ENCODE measurements at places on chromosomes 12 and 14.

DNA sequence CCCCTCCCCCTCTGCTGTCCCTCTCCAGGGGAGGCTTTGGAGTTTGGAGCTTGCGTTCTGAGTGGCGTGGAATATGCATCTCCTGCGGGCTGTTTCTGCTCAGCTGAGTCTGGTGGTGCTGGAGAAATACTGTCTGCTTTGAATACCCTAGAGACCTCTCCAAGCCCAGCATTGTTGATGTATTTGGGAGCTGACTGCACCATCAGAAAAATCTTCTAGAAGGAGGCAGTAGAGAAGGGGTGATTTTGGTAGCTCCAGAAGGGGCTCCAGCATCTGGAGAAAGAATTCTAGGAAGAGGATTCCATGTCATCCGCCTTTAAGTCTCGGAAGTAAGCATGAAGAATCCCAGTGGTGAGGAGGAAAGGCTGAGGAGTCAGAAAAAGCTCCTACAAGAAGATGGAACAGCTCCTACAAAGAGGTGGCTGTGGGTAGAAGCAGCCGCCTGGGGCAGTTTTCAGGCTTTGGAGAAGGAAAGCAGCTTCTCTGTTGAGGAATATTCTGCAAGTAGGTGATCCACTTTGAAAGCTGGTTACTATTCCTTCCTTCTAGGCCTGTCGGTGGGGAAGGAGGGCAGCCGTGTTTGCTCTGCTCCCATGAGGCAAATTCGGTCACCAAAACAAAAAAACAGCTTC lies 9.7 kb downstream of the MLXIP start:
- no peak for DNase-seq

- no peak for DNase-seq
Observed at GRCh38 chr14:101069666-101070362, 166.3 kb upstream of the RTL1 start.

DNA sequence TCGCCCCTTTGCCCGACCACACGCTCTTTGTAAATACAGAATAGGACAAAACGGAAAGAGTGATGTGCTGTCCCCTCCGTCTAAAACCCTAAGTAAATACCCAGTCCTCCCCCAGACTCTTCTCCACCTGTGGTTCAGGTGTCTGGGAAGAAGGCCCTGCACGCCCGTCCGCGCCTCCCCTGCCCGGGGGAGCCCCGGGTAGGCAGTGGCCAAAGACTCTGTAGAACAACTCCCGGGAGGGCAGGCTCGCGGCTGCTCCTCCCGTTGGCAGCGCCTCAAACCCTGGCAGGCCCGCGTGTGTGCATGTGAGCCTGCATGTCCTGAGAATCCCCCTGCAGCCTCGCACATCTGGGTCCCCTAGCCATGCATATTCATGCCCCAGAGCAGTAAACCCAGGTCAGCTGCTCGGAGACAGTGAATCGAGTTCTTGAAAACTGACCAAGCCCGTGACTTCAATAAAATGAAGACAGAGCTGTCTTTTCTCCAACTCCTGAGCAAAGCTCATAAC lies 165.8 kb downstream of the MON2 start:
- no peak for DNase-seq

DNA sequence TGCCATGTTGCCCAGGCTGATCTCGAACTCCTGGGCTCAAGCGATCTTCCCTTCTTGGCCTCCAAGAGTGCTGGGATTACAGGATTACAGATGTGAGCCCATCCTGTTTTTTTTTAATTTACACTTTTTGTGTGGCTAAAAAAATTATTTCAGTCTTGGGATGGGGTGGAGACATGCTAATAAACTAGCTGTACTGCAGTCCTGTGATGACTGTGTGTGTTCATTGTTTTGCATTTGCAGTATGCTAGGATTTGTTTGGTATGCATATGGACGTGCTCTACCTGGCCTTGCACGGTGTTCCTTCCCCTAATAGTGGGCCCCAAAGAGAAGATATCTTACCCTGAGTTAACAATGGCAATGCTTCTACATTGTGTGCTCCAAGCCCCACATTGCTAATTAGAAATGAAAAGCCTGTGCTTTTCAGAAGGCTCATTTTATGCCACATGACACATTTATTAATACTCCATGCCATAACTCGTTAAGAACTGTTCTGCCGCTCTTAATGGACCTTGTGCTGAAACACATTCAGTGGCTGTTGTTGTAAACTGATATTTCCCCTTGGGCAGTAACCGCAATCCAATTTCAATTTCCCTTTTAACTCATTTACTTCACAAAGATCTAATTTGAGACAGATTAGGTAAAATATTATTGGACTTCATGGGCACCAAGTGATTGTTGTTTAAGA lies 86.4 kb downstream of the SCN8A start:
- DNase-seq = peak; percentile 10

DNA sequence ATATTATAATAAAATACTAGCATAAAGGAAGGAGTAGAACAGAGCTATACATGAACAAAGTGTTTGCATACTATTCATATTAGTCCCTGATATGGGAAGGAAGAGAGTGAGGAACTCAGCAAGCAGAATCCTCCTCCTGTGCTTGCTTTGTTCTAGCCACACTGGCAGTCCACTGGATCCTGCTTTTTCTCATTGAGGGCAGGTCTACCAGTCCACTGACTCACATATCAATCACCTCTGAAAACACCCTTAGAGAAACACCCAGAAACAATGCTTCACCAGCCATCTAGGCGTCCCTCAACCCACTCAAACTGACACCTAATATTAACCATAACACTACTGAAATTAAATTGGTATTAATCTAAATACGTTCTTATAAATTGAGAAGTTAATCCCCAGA lies 1861.7 kb upstream of the SEL1L start:
- no peak for DNase-seq

GRCh38 chr14:59200195-59200594 lies 11.7 kb downstream of the DAAM1 start:
- DNase-seq = no peak

- DNase-seq = peak; percentile 51
Observed at GRCh38 chr14:74647678-74648461, 35.8 kb upstream of the LTBP2 start.

- DNase-seq = no peak
Observed at GRCh38 chr14:99125113-99125512, 146.9 kb downstream of the BCL11B start.

DNA sequence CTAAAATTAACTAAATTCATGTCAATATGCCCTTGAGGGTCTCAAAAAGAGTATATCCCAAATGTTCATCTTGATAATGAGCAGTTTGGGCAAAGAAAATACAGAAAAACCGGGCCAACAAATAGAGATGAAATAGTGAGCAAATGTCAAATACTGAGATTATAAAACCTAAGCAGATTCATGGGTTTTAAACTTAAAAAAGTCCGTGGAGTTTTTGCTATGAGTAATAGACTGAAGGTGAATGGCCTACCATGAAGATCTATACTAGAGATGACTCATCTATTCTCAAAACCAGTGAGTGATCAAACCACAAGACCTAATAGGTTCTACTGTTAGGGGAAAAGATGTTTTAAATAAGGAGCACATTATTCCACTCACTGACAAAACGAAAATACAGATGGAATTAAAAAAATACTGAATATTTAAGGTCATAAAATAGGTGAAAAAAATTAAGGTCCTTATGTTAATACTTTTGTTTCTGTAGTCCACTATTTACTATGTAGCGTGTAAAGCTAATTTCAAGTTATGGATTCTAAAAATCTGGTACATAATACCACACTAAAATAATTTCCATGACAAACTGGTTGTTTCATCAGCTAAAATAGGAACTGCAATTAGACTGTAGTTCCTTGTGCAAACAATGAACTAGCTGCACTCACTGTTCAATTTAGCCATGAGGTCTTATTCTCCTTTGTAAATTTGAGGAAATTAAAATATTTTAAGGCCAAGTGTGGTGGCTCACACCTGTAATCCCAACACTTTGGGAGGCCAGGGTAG lies 5.0 kb downstream of the HNRNPC start:
- no peak for DNase-seq

DNA sequence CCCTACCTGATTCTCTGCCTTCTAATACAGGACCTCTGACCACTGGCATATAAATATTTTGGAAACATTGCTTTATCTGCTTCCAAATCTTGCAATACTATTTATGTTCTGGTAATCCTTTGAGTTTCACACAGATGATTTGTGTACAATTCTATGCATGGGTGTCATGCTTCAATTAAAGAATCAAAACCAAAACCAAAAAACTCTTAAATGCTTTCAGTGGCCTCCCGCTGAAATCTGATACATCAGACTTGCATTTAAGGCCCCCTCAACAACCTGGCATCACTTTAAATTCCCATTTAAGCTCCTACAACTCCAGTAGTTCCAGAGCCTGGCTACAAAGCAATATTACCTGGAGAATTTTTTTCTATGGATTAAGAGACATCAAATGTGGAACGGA lies 221.7 kb upstream of the NAV3 start:
- DNase-seq = no peak

DNA sequence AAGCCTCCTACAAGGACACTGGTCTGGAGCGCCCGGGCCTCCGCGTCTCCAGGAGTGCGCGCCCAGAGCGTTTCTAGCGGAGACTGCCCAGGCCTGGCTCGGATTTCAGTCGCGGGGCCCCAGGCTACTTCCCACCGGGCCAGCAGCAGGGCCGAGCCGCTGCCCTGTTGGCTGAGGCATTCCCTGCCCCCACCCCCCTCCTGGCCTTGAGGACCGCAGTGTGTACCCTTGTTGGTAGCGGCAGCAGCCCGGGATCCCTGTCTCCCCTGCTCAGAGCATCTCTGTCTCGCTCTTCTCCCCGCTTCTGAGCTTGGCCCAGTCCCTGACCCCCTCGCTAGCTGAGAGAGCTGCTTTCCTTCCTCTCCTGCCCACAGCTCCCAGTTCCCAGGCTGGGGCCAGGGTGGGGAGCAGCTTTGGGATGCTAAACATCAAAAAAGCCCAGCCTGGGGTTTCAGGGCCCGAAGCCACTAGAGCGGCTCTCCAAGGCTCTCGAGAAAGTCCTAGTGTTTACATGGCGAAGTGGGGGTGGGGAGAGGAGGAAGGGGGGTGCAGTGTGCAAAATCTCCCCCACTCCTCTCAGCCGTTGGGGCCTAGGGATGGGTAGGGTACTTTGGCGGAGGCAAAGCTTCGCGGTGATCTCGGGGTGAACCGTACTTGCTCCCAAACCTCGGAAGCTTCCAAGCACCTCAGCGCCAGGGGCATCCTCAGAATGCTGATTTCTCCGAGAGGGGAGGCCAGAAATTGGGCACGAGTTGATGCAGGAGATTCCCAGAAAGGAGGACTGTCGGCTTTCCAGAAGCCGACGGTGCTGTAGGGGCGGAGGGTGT lies 6.4 kb downstream of the NKX2-1 start:
- DNase-seq = no peak

GRCh38 chr12:44921736-44922135 lies 45.6 kb upstream of the NELL2 start:
- no peak for DNase-seq

DNA sequence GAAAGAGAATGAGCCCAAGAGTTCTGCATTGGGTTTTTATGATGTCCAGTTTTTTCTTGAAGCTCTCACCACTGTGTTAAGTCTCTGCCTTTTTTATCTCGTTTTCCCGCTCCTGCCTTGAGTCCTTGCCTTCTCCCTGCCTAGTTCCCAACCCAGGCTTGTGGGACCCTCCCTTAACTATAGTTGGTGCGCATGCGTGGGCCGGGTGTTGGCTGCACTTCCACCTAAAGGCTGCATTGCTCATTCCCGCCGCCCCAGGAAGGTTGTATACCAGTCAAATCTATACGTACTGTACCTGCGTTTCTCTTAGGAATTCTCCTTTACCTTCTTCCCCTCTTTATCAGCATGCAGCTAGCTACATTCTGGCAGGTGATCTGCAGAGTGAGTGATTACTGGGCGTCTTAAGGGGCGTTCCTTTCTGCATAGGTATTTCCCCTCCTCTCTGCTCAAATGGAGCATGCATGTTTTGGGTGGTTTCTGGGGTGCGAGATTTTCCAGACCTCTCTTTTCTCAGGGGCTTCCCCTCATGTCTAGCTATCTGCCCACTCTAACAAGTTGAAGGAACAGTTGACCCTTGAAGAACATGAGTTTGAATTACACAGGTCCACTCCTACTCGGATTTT lies 6.6 kb upstream of the REP15 start:
- DNase-seq = no peak

GRCh38 chr12:115233891-115234543 lies 550.0 kb upstream of the TBX3 start:
- no peak for DNase-seq

DNA sequence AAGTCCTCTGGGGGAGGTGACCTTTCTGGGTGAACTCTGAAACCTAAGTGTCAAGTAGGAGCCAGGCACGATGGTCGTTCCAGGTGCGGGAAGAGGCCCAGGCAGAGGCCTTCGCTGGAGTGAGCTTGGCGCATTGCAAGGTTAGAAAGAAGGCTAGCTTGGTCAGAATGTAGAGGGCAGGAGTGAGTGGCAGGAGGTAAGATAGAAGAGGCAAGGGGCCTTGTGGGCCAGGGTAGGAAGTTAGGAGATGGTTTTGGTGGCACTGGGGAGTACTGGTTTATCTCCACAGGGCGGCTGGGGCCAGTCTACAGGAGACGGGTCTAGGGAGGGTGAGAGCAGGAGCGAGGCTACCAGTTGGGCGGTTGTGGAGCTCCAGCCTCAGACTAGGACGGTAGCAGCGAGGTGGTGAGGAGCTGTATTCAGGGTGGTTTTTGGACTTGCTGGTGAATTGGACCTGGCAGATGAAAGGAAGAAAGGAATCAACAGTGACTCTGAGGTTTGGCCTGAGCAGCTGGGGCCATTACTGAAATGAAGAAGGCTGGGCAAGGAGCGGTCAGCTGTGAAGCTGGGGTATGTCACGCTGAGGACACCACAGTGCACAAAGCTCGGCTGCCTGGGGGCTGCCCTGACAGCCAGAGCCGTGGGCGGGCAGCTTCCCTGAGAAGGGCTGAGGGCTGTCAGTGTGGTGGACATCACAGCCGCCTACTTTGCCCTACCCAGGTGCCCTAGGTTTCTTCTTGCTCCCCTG lies 9.0 kb downstream of the MLXIP start:
- no peak for DNase-seq

DNA sequence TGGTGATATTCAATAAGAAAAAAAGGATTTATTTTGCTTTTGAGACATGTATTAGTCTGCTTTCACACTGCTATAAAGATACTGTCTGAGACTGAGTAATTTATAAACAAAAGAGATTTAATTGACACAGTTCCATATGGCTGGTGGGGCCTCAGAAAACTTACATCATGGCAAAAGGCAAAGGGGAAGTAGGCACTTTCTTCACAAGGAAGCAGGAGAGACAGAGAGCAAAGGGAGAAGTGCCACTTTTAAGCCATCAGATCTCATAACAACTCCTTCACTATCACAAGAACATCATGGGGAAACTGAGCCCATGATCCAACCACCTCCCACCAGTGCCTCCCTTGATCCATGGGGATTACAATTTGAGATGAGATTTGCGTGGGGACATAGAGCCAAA lies 43.9 kb downstream of the BHLHE41 start:
- DNase-seq = peak; percentile 43

- DNase-seq = no peak
Observed at GRCh38 chr12:84698576-84699333, 213.8 kb downstream of the SLC6A15 start.

- no peak for DNase-seq
Observed at GRCh38 chr12:98861251-98861650, 216.2 kb downstream of the APAF1 start.

All from KBM-7 (cell line).